ENCODE measurements at places on chromosomes 2 and 18.

- DNase-seq: no peak
Measured at GRCh38 chr18:42033137-42033810, 78.2 kb downstream of the PIK3C3 start.

- no peak for DNase-seq
Measured at GRCh38 chr2:134999521-134999920, 47.7 kb downstream of the MAP3K19 start.

GRCh38 chr2:212777020-212777491 is 238.5 kb upstream of the ERBB4 start:
- DNase-seq: no peak

DNA sequence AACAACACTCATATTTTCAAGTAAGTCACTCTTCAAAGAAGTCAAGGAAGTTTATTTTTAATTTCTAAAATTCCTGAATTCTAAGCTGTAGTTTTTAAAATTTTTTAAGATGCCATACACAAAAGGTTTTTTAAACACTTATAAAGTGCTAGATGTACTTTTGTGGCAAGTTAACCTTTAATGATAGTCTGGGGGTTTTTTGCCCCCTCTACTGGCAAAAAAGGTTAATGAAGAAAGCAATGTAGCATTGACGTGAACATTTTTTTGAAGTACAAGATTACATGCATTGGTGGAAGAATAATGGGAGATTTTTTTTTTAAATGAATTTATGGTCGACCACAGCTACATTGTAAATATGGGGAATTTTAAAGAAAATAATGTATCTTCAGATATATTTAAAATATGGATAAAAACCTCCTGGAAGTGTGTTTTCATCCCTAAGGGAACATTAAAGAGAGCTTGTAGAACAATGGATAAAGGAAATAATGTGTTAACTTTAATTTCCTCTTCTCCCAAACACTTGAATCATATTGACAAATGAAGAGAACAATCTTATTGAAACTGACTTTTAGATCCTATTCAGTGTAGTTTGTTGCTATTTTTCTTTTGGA is 12.6 kb downstream of the ITPRID2 start:
- no peak for DNase-seq

- no peak for DNase-seq
Measured at GRCh38 chr18:35588995-35589394, 7.5 kb downstream of the GALNT1 start.

GRCh38 chr2:225556461-225556860 is 157.0 kb downstream of the NYAP2 start:
- no peak for DNase-seq

DNA sequence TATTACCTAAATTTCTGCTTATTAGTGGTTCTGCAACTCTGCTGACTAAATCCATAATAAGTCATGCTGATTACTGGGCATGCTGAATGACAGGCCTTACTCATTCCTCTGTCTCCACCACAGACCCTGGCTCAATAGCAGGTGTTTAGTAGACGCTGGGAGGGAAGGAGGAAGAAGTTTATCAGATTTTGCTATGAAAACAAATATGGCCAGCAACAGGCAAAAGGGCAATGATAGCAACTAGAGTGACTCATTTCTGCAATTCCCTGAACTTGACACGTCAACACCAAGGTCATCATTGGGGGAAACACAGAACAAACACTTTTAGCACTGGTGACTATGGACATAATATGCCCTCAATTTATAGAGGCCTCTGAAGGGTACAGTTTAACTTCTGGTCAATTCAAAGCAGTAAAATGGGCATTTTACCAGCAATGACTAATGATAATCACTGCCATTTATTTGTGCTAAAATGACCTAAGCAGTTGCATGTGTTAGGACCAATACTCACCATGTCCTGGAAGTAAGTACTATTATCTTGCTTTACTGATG is 35.2 kb downstream of the TMEM163 start:
- no peak for DNase-seq

GRCh38 chr18:34549367-34549766 is 160.7 kb upstream of the DTNA start:
- no peak for DNase-seq

GRCh38 chr18:79403723-79404566 is 8.2 kb downstream of the NFATC1 start:
- no peak for DNase-seq

DNA sequence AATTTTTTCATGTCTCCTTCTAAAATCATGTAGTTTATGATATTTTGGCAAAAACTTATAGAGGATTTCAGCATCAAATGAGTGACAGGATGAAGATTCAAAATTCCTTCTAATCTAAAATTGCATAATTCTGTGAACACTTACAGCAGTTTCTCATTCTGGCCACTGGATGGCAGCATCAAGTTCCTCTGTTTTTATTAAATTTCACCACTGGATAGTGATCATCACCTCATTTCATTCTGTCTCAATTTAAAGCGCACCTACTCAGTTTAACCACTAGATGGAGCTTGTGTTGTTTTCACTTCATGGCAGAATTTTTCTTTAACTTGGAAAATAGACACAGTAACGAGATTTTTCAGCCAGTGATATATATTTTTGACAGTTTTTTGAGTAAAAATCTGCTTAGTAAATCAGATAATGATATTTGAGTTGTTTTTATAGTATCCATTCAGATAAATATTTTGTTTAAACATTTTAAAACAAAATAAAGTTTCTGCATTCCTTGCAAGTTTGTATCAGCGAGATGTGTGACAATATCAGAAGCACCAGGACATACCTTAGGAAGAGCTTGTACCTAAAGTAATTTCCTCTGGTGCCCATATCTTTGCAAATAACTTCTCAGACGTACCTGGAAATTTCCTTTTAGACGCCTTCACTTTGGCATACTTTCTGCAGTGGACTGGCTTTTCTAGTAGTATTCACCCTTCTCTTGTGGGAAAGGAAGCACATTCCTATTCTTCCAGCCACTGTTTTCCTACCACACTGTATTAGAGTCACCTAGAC is 94.7 kb upstream of the ARHGAP15 start:
- DNase-seq: no peak

- DNase-seq: no peak
Measured at GRCh38 chr2:104052356-104052755, 801.6 kb upstream of the POU3F3 start.

GRCh38 chr2:181992776-181993175 is 7.1 kb downstream of the PPP1R1C start:
- no peak for DNase-seq

DNA sequence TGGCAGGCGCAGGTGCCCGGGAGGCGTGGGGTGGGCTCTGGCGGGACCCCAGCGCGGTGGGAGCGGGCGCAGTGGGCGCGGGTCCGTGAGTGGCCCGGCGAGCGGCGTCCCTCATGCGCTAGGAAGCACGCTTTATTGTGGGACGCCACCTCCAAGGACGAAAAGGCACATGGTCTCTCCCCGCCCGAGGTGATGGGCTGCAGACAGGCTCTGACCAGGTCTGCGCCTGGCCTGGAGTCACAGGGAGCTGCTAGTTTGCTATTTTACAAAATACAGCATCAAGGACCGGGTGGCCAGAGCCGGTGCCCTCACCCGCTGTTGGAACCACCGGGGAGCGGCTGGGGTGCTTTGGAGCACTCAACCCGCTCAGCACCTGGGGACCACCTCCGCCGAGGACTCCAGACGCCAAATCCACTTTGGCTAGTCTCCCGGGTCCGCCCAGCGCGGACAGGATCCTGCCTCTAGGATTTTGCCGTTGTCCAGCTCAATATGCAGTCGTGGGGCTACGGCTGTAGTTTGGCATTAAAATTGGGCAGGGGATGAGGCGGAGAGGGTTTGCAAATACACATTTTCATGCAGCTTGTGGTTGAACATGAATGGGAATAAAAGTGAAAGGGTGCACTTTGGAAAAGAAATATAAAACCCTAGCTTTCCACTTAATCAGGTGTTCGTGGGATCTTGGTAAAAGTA is 65.4 kb downstream of the LRRFIP1 start:
- DNase-seq: no peak

- no peak for DNase-seq
Measured at GRCh38 chr2:109238580-109238979, 109.6 kb downstream of the SH3RF3 start.

GRCh38 chr2:201378496-201379397 is 21.6 kb upstream of the FLACC1 start:
- DNase-seq: no peak

GRCh38 chr18:32469691-32470459 is 807 bp downstream of the GAREM1 start:
- DNase-seq: no peak

DNA sequence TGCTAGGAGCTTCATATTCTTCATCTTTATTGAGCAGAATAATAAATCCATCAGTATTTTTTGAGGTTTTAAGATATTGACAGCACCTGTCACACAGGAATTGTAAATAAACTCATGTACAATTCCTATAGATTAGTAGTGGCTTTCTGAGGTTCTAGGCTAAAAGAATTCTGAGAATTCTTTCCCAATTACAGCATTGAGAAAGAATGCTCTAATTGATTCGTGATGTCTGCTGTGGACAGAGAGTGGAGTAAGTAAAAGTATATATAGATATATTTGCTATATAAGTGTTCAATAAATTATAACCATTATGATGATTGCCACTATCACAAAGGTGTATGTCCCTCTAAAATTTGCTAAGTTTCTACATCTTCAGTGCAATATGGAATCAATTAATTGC is 186.5 kb upstream of the NRP2 start:
- DNase-seq: no peak

All from stimulated activated CD8-positive, alpha-beta memory T cell treated with anti-CD3 and anti-CD28 coated beads, Interleukin-15, amount 100 ng/mL, for 24 hours (primary cell).